Stimulated activated CD8-positive, alpha-beta memory T cell treated with anti-CD3 and anti-CD28 coated beads, Interleukin-7, amount 100 ng/mL, for 48 hours (primary cell): ENCODE measurements at places on chromosomes 5 and 9.

GRCh38 chr5:157890836-157891597 is 32.1 kb upstream of the CLINT1 start:
- no peak for DNase-seq

- DNase-seq = peak; percentile 16
Observed at GRCh38 chr5:69414885-69415583, at the start of gene MARVELD2. MARVELD2 (plus strand) TSS chr5:69415116; CDS start chr5:69419386, 4,270 bp downstream.

GRCh38 chr9:95757439-95757838 is 118.1 kb upstream of the ERCC6L2 start:
- no peak for DNase-seq

GRCh38 chr9:5288591-5288990 is 15.9 kb downstream of the RLN2 start:
- no peak for DNase-seq

GRCh38 chr9:101736717-101737116 is 1.7 kb downstream of the GRIN3A start:
- no peak for DNase-seq

GRCh38 chr9:29514862-29515261 is 1941.6 kb upstream of the C9orf72 start:
- no peak for DNase-seq
